Nephron progenitor cell (in vitro differentiated cells): ENCODE measurements at places on chromosomes 11 and 22.

- DNase-seq: peak; percentile 69
Measured at GRCh38 chr11:117664897-117665296, 132.1 kb downstream of the DSCAML1 start.

- DNase-seq: peak; percentile 55
Measured at GRCh38 chr11:65181569-65182257, at the start of gene CAPN1. CAPN1 (plus strand) TSS chr11:65181928; CDS start chr11:65182702, 774 bp downstream.

DNA sequence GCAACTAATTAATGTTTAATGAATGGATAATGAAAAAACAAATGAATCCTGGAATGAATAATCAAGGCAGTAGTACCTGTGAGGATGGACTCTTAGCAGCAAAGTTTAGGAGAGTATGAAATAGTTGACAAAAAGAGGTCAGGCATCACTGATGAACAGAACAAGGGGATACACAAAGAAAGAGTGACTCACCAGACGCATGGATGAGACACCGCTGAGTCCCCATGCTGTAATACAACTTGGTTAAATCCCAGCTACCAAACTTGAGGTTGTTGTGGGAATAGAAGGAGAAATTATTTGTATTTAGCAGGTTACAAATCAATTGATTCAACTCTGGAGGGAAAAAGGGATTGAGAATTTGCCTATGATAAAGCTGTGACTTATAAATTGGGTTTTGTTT lies 976.9 kb upstream of the TENM4 start:
- DNase-seq: no peak

- no peak for DNase-seq
Measured at GRCh38 chr22:21643533-21644357, 1.6 kb downstream of the SDF2L1 start.

GRCh38 chr11:70637949-70638583 lies 239.7 kb downstream of the CTTN start:
- no peak for DNase-seq

DNA sequence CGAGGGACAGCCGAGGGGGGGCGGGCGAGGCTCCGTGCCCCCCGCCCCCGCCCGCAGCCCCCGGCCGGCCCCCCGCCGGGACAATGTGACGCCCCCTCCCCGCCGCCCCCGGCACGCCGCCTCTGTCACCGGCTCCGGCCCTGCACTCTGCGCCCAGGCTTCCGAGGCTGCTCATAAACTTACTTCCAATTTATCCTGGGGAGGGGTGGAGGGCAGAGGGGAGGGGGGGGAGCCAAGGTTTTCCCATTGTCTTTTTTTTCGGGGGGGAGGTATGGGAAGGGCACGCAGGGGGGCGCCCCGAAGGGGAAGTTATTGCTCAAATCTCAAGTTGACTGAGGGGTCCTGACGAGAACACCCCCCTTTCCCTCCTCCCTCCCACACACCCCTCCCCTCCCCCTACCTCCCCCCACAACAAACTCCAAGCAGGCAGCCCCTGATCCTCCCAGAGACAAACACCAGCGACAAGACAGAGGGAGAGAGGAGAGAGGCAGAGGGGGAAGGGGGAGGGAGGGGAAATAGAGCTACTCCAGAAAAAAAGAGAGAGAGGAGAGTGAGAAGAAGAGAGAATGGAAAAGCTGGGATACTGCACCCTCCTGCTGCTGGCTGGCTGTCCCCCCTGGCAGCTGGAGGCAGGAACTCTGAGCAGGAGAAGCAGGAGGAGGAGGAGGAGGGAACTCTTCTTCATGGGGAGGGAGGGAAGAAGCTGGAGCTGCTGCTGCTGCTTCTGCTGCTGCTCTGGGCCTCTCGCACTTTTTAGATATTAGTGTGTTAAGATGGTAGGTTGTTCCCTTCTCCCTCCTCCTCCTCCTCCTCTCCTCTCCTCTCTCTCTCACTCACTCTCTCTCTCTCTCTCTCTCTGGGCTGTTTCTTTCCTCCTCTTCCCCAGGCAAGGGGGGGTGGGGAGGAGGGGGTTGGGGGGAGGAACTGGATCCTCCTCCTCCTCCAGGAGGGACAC lies 631 bp downstream of the PHF21A start:
- DNase-seq: peak; percentile 49

DNA sequence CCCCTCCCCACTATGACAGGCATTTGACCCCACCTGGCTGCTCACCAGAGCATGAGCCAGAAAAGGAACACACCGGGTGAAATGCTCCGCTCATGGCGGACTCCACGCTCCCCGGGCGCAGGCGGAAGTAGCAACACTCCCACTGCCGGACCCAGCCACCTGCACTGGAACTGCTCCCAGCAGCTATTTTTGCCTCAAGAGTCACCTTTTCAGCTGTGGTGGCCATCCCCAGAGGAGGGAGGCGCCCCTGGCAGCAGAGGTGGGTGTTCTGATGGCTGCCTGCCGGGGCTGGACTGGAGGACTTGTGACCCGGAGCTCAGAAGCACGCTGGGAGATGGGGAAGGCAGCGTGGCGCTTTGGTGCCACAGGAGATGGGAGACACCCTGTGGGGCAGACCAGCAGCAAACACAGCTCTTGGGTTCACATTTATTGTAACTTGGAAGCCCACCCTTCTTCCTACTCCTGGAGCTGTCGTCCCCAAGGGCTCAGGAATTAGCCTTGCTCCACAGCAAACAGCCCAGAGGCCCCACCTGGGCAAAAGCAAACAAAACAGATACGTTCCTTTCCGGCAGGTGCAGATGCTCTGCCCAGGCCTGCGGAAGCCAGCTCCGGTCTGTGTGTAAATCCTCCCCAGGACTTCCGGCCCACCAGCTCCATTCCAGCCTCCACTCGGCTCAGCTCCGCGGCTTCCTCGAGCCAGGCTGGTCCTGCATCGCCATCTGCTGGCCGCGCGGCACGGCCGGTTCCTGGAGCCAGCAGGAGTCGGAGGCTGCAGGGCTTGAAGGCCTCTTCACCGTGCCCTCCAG lies 3.7 kb downstream of the RPS19BP1 start:
- DNase-seq: peak; percentile 93

DNA sequence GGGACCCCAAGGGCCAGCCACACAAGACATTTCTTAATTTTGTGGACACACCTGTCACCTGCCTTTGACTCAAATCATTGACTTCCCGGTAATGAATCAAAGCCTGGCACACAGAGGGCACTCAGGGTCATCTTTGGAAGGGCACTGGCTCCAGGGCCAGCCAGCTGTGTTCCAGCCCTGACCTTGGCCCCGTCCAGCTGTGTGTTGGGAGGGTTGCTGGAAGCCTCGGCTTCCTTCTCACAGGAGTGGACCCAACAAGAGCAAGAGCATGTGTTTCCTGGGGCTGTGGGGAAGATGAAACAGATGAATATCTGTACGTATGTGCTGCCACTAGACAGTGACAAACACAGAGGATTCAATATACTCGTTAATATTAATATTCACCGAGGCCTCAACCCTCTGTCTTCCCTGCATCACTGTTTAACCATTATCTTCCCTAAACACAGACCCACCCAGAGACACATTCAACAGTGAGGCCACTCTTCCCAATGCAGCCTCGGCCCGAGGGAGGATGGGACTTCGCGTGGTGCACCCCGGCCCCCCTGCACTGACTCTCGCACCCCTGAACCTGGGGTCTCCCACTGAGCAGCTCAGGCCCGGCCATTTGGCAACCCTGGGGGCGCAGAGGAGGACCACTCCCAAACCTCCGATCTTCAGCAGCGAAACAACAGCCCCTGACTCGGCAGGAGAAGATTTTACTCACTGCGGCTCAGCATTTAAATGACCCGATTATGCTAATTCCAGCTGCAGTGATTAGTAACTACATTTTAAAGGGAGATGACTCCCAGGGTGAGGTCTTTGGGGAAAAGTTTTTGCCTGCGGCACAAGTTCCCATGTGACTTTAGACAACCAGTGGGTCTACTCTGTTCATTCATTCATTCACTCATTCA lies 45.7 kb downstream of the PHF21B start:
- no peak for DNase-seq

GRCh38 chr22:50190941-50191741 lies 5.4 kb downstream of the TRABD start:
- peak; percentile 15 for DNase-seq

DNA sequence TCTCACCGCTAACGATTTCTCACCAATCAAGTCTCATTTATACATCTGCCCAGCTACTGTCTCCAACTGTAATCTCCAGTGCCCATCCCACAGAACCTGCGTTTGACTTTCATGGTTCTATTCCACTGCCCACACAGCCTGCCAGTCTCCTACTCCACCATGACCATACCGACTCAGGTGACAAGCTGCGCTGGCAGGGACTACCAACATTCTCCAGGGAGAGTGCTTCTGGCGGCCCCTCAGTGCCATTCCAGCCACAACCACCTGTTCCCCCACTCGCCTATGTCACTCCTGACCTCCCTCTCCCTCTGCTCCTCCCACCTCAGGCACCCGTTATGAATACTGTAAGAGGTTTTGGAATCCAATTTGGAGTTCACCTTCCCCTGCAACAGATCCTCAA lies 108.5 kb upstream of the BID start:
- DNase-seq: no peak

GRCh38 chr11:20835561-20835960 lies 166.2 kb downstream of the NELL1 start:
- no peak for DNase-seq

GRCh38 chr11:108561535-108561991 lies 32.0 kb downstream of the EXPH5 start:
- DNase-seq: no peak

- DNase-seq: no peak
Measured at GRCh38 chr11:64358536-64358906, 441 bp upstream of the RPS6KA4 start.

DNA sequence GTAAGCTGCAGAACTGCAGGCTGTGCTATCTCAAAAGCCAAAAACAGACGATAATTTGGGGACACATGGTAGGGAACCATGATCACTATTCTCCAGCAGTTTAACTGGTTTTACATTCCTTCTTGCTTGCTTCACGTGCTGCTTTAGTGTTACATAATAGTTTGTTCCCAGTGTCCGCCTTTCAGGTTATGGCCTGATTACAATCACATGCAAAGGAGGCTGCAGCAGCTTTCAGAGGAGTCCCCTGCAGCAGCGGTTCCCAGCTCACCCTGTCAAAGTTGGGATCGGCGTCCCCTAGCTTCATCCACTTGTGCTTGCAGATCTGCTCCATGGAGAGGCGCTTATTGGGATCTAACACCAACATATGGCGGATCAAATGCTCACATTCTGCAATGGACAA lies 39.2 kb upstream of the APOA1 start:
- no peak for DNase-seq

- DNase-seq: peak; percentile 36
Measured at GRCh38 chr11:9688716-9689511, 25.0 kb downstream of the SWAP70 start.

DNA sequence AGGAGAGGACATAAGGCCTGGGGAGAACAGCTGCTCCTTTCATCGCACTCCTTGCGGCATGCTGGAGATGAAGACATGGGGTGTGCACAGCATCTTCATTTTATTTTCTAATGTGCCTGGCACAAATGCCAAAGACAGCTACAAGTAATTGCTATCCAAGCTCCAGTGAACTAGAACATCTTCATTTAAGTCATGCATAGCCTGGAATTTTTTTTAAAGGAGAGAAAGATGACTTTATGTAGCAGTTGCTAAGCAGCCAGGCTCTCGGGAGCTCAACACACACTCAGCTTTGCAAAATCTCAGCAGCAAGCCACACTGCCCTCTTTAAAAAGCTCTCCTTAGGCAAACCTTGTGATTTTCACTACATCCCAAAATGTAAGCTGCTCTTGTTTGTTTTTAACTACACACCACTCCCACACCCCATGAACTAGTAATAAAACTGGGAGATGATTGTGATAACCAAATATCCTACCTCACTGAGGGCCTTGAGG lies 164.5 kb upstream of the POU2AF2 start:
- no peak for DNase-seq

DNA sequence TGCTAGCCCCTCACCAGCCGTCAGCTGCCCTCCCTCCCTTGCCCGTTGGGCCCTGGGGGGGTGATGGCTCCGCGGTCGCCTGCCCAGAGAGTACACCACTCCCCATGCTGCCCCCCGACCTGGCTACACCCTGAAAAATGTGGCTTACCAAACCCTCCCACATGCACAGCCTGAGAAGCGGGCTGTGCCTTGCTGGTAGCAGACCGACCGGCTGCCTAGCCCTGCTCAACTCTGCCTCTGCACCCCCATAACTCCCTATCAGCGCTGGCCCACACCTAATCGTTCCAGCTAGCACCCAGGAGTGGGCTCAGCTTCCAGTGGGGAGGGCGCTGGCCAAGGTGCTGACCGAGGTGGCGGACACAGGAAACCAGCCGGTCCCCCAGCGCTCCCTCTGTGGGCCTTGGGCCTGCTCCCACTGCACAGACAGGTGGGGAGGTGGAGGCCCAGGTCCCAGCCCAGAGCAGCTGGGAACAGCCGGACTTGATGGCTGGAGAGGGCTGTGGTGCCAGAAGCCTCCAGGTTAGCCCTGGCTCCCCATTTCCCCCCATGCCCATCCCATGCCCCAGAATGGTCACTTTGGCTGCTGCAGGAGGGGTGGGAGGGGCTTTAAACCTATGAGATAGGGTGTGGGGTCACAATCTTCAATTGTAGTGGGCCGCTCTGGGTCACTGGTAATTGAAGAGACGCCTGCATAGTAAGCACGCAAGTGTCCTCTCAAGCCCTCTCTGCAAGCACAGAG lies 32.1 kb upstream of the PRODH start:
- peak; percentile 95 for DNase-seq

GRCh38 chr22:45709060-45709739 lies 37.6 kb downstream of the ATXN10 start:
- no peak for DNase-seq

- no peak for DNase-seq
Measured at GRCh38 chr11:113613619-113614018, 92.5 kb downstream of the TMPRSS5 start.

- DNase-seq: peak; percentile 70
Measured at GRCh38 chr22:45263463-45264269, 21.1 kb upstream of the UPK3A start.

GRCh38 chr22:48888466-48889208 lies 939.0 kb downstream of the BRD1 start:
- DNase-seq: no peak

DNA sequence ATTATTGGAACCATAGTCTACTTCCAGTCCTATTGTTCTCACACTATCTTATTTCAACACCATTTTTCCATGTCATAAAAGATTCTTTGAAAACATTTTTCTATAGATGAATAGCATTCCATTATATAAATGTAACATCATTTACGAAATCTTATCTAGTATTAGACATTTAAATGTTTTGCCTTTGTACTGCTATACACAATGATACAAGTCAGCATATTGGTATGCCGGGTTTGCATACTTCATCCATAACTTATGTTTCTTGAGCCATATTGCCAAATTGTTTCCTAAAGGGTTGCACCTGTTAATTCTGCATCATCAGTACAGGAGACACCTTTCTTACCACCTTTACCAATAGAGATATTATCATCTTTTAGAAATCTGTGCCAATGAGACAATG lies 68.2 kb downstream of the SYT13 start:
- DNase-seq: no peak
